ENCODE measurements at places on chromosomes 1 and 21.

DNA sequence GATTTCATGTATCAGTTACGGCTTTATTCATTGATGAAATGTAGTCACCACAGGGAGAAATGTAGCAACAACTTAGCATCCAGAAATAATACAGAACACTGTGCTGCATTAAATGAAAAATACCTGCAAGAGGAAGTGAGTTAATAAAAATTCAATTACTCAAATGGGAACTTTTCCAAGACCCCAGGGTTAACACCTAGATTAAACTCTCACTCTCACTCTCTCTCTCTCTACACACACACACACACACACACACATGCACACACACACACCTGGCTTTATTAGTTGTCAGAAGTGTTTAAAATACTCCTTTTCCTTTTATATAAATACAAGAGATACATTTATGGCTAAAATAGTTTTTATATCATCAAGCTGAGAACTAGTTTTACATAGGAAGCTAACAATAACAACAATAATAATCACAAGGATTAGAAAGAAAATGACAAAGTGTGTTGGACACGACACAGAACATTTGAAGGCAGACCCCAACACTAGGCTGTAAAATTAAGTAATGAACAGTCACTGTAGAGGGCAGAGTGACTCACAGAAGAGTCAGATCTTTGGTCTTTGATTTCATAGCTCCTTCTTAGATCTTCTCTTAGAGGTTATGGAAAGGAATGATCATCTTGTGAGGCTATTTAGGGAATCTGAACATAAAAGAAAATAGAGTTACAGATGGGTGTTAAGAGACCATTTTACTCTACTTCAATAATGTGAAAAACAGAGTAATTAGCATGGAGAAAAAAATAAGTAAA, 1266.0 kb upstream of the ADGRL2 start:
- no peak for DNase-seq

DNA sequence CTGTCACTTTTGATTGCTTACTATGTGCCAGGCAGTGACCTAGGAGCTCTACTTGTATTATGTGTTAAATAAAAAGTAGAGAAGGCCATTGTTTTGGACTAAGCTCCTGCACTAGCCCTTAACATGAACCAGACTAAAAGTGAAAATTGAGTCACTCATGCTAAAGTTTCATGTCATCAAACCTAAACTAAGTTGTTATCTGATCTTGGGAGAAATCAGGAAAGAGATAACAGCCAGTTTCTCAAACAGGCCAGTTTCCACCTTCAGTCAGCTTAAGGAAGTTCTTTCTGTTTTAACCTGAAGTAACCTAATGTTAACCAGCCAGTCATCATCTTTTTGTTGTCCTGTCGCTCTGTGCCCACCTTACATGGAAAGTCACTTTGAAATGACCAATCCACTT, 102.1 kb upstream of the MARK1 start:
- no peak for DNase-seq

DNA sequence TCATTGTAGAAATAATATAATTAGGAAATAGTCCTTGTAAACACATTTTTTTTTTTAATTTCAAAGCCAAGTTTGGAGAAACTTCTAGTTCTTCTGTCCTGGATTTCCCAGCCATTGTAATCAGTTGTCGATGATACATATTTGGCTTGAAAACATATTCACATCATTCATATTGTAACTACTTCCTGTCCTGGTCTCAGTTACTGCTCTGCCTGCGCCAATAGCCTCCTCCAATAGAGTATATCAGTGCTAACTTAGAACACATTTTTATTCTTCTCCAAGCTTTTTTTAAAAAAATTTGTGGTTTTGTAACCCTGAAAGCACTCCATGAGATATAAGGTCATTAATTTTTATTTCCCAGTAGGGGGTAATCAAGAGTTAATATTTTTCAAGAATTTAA, 46.1 kb upstream of the FMO2 start:
- no peak for DNase-seq

GRCh38 chr1:172003766-172004530, 162.7 kb downstream of the DNM3 start:
- no peak for DNase-seq

- no peak for DNase-seq
These were observed at the start of gene TSPAN2 for GRCh38 chr1:115089420-115090185. TSPAN2 (minus strand) TSS chr1:115089503; CDS start chr1:115089432, 71 bp downstream.

Data from cortex of kidney (tissue), 1 donor.